ENCODE measurements at places on chromosomes 5 and 9.

GRCh38 chr5:177100714-177101121 is 14.0 kb downstream of the FGFR4 start:
- DNase-seq = no peak

DNA sequence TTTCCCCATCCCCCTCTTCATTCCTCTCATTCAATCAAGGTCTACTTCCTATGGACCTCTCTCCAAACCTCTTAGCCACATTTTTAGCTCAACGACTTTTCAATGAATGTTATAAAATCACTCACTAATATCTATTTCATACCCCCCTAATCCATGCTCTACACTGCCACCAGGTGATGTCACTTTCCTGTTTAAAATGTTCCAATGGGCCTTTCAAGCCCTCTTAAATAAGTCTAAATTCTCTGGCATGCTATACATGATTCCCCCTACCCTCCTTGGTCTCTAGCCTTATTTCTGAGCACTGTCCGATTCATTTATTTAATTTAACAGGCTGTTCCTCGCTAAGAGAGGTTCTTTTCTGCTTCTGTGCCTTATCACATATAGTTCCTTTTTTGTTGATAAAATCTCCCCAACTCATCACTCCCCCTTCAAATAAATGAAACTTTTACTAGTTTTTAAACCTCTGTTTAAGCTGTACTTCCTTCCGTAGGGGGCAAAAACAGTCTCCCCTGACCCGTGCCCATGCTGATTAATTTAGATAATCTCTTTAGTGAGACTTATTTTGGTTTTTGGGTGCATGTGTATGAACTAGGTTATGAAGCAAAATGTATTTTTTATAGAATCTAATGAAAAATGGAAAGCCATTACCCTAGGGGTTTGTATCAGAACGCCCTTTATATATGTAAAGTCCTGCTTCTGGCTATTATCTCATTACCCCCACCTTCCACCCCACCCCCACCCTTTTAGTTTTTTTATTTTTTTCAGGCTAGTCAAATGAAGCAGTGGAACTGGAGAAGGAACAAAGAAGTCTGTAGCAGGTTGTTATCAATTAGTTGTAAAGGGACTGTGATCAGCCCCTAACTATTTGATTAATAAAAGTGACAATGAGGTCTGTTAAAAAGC is 9.0 kb downstream of the ABHD17B start:
- no peak for DNase-seq

- no peak for DNase-seq
These were observed 2.7 kb upstream of the ANP32B start for GRCh38 chr9:97980479-97980803.

DNA sequence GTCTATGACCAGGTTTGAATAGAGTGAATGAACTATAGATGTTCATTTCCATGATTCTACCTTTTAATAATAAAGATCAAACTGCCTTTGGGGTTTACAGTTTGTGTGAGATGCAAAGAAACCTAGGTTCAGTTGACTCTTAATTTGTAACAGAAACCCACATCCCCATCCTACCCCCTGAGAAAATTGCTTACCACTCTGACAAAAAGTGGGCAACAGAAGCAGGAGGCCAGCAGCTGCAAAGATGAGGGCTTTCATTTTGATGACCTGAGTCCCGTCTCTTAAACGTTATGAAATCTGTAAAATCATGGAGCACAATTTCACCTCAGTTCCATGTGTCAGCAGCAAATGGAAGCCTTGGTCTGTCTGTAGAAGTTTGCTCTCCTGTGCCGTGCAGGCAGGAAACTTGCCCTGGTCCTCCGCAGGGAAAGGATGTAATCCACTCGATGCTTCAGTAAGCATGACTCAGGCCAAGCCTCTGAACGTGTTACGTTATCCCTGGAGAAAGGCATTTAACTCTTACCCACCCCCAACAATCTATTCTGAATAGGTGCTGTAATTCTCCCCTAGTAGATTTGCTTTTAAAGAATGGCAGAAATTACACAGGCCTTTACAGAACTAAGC is at the start of gene F2RL2:
F2RL2 (minus strand) TSS at position 431 of the 624 bp plus-strand sequence; CDS start at position 258, 173 bp downstream.
- DNase-seq = no peak

DNA sequence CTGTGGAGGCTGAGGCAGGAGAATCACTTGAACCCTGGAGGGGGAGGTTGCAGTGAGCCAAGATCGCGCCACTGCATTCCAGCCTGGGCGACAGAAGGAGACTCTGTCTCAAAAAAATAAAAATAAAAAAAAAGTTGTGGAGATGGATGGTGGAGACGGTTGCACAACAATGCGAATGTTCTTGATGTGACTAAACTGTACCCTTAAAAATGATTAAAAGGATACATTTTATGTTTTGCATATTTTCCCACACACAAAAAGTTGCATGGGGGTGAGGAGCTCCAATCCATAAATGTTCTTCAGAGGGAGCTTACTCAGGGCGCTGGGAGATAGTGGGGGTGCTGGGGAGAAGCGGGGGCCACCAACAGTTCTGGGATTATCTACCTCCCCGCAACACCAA is 43.8 kb upstream of the CDKN2AIPNL start:
- DNase-seq = no peak

- DNase-seq = no peak
These were observed 203.5 kb upstream of the RAD23B start for GRCh38 chr9:107079589-107079988.
